ENCODE measurements at places on chromosomes 5 and 9. TPM values are rescaled to one million over a fixed set of nuclear protein-coding genes. Genes with fewer than 3 reads are reported as not detected.

- H3K27ac ChIP-seq = no peak overlapping the region
- H3K4me3 ChIP-seq = no peak overlapping the region
- H3K4me1 ChIP-seq = no peaks in the 10 kb centered on the region
These were observed 322.0 kb downstream of the NTRK2 start for GRCh38 chr9:84991514-84991870.

DNA sequence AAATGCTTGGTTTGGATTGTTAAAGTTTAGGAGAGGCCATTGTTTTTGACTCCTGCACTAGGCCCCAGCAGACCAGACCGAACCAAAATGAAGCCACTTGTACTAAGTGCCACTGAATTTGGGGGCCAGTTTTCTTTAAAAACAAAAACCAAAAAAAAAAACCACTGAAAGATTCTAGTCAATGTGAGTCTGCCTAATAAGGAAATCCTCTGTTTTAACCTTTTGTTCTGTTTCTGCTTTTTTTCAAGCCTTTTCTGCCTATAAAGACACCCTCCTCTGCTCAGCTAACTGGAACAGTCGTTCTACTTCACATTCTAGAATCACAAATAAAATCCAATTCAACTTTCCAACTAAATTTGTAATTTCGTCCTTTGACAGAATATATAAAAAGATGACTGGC, 64.9 kb downstream of the SERINC5 start:
- H3K4me3 ChIP-seq = peak overlapping the region; percentile 68
- no peaks in the 10 kb centered on the region for H3K36me3 ChIP-seq
- H3K4me1 ChIP-seq = peaks cover 78% of the 10 kb centered on the region
- DNase-seq = peak; percentile 61
- peak overlapping the region; percentile 69 for H3K27ac ChIP-seq

GRCh38 chr5:158261674-158262367, 402.9 kb upstream of the CLINT1 start:
- H3K36me3 ChIP-seq = no peaks in the 10 kb centered on the region
- DNase-seq = no peak
- no peaks in the 10 kb centered on the region for H3K27me3 ChIP-seq
- no peak overlapping the region for H3K4me3 ChIP-seq
- H3K4me1 ChIP-seq = no peaks in the 10 kb centered on the region

- no peaks in the 10 kb centered on the region for H3K36me3 ChIP-seq
- H3K4me1 ChIP-seq = no peaks in the 10 kb centered on the region
- no peak for DNase-seq
- H3K27me3 ChIP-seq = peaks cover 4% of the 10 kb centered on the region
These were observed 152.0 kb downstream of the TRPM6 start for GRCh38 chr9:74735761-74736160.

- H3K4me1 ChIP-seq = peaks cover 20% of the 10 kb centered on the region
- H3K4me3 ChIP-seq = no peak overlapping the region
- H3K27ac ChIP-seq = no peak overlapping the region
- DNase-seq = no peak
- no peaks in the 10 kb centered on the region for H3K36me3 ChIP-seq
- no peaks in the 10 kb centered on the region for H3K27me3 ChIP-seq
These were observed 8.9 kb upstream of the DPP7 start for GRCh38 chr9:137123468-137123837.

- H3K4me3 ChIP-seq = no peak overlapping the region
- no peaks in the 10 kb centered on the region for H3K36me3 ChIP-seq
- DNase-seq = no peak
- no peaks in the 10 kb centered on the region for H3K27me3 ChIP-seq
- no peak overlapping the region for H3K27ac ChIP-seq
- H3K4me1 ChIP-seq = no peaks in the 10 kb centered on the region
These were observed 247.3 kb downstream of the PSAT1 start for GRCh38 chr9:78544230-78544629.

- DNase-seq = no peak
- H3K27me3 ChIP-seq = peaks cover 3% of the 10 kb centered on the region
- no peaks in the 10 kb centered on the region for H3K4me1 ChIP-seq
These were observed 49.5 kb downstream of the GALNT12 start for GRCh38 chr9:98856982-98857381.

- no peaks in the 10 kb centered on the region for H3K27me3 ChIP-seq
- no peak for DNase-seq
- no peak overlapping the region for H3K4me3 ChIP-seq
- H3K36me3 ChIP-seq = no peaks in the 10 kb centered on the region
These were observed 462.8 kb downstream of the ISL1 start for GRCh38 chr5:51846015-51846414.

DNA sequence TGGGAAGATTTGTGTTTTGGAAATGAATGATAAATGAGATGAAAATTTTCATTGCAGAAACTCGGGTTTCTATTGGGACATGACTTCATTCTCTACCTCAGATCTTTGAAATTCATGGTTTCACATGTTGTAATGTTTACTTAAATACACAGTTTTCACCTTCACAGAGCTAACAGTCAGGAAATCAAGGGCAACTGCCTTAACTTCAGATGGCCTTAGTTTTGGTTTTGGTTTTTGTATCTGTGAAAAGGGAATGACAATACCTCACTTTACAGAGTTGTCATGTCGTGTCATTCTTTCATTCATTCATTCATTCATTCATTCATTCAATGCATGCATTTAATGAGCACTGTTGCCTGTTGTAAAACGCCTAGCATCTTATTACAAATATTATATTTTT, 41.9 kb downstream of the NIM1K start:
- H3K4me1 ChIP-seq = no peaks in the 10 kb centered on the region
- H3K27me3 ChIP-seq = no peaks in the 10 kb centered on the region
- no peaks in the 10 kb centered on the region for H3K36me3 ChIP-seq
- no peak overlapping the region for H3K4me3 ChIP-seq
- no peak overlapping the region for H3K27ac ChIP-seq

GRCh38 chr5:61252643-61252925, 79.5 kb upstream of the ZSWIM6 start:
- no peak overlapping the region for H3K27ac ChIP-seq
- no peak for DNase-seq
- no peaks in the 10 kb centered on the region for H3K36me3 ChIP-seq
- no peaks in the 10 kb centered on the region for H3K27me3 ChIP-seq
- no peak overlapping the region for H3K4me3 ChIP-seq

The ACSL6 gene
- total RNA-seq = 5.5 TPM

The TRPM6 gene
- 0.17 TPM for total RNA-seq

The NLN gene
- 1.4 TPM for total RNA-seq

DNA sequence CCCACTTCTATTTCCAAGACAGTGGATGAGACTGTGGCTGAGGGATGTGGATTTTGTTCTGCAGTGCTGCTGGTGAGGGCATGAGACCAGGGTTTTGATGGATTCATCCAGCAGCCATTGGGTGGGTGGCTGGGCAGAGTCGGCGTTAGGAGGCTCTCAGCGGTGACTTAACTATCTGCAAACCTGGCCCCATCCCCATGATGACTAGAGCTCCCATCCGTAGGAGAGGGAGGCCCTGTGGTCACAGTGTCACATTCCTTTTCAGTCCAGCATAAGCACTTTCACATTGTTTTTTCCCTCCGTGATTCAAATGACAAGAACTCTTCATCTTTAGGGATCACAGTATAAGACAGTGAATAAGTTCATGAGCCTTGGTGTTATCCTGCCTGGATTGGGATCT, 60.4 kb upstream of the SPRY4 start:
- H3K4me3 ChIP-seq = no peak overlapping the region
- no peaks in the 10 kb centered on the region for H3K4me1 ChIP-seq
- H3K36me3 ChIP-seq = no peaks in the 10 kb centered on the region

DNA sequence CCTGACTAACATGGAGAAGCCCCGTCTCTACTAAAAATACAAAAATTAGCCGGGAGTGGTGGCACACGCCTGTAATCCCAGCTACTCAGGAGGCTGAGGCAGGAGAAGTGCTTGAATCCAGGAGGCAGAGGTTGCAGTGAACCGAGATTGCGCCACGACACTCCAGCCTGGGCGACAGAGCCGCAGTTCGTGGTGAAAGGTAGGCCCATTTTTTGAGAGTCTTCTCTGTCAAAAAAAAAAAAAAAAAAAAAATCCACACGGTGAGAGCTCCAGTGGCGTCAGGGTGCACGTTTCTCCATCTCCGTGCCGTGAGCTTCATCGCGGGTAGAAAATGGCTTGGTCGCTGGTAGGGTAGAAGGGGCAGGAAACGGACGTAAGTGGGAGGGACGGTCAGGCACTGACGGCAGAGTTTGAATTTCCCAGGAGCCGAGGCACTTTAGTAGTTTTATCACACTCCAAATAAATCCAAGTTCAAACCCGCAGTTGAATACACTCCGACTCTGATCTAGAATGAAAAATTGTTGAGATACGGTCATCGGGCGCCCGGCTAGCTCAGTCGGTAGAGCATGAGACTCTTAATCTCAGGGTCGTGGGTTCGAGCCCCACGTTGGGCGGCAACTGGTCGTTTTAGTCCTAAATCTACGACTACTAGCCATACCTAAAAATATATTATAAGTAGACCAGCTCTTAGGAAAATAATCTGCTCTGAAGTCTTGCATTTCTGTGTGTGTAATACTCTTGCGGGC, 2.4 kb upstream of the TRIM7 start:
- peak; percentile 72 for DNase-seq
- peaks cover 8% of the 10 kb centered on the region for H3K27me3 ChIP-seq
- peak overlapping the region; percentile 76 for H3K4me3 ChIP-seq

DNA sequence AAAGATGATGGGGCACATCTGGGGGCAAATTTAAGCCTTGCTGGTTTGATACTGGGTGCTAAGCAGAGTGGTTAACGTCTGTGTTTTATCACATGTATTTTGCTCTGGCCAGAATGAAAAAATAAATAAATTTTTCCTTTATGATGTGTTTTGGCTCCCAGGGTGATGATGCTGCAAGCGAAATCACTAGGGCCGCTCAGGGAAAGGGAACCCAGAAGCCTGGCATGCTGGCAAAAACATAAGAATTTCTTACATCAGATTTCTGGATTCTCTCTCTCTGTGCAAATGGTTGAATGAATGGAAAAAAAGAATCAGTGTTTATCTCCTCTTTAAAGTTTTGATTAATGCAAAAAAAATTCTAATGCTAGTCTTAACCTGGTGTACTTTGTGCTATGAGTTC, 1975.2 kb upstream of the C9orf72 start:
- DNase-seq = no peak
- no peak overlapping the region for H3K27ac ChIP-seq
- H3K36me3 ChIP-seq = no peaks in the 10 kb centered on the region
- H3K4me1 ChIP-seq = no peaks in the 10 kb centered on the region
- no peak overlapping the region for H3K4me3 ChIP-seq

DNA sequence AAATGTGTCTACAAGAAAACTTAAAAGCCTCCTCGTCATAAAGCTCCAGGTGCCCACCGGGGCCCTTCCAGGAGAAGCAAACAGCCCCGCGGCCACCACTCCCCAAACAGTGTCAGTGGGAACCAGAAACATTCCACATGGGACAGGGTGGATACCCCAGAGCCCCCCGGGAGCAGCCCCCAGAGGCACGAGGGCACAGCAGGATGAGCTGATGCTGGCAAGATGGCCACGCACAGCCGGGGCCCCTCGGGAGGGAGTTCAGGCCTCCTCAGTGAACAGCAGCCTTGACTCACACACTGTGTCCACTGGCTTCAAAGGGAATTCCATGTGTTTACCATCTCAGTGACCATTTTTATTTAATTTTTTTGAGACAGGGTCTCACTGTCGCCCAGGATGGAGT, 10.5 kb downstream of the EXD3 start:
- H3K27ac ChIP-seq = no peak overlapping the region
- H3K4me3 ChIP-seq = no peak overlapping the region
- H3K36me3 ChIP-seq = no peaks in the 10 kb centered on the region

GRCh38 chr5:61301341-61302199, 30.5 kb upstream of the ZSWIM6 start:
- no peak overlapping the region for H3K27ac ChIP-seq
- H3K4me3 ChIP-seq = no peak overlapping the region
- H3K27me3 ChIP-seq = no peaks in the 10 kb centered on the region
- no peaks in the 10 kb centered on the region for H3K4me1 ChIP-seq
- no peaks in the 10 kb centered on the region for H3K36me3 ChIP-seq
- DNase-seq = no peak

GRCh38 chr9:74557571-74557970, 60.4 kb downstream of the RORB start:
- no peak for DNase-seq
- no peaks in the 10 kb centered on the region for H3K27me3 ChIP-seq
- H3K4me1 ChIP-seq = no peaks in the 10 kb centered on the region
- no peak overlapping the region for H3K27ac ChIP-seq
- no peak overlapping the region for H3K4me3 ChIP-seq
- H3K36me3 ChIP-seq = no peaks in the 10 kb centered on the region

GRCh38 chr9:98099898-98100297, 19.1 kb downstream of the TRIM14 start:
- peaks cover 30% of the 10 kb centered on the region for H3K36me3 ChIP-seq
- DNase-seq = no peak
- H3K4me3 ChIP-seq = peak overlapping the region; percentile 66
- H3K4me1 ChIP-seq = peaks cover 99% of the 10 kb centered on the region
- peak overlapping the region; percentile 87 for H3K27ac ChIP-seq

- no peaks in the 10 kb centered on the region for H3K36me3 ChIP-seq
- no peak overlapping the region for H3K4me3 ChIP-seq
- peaks cover 13% of the 10 kb centered on the region for H3K27me3 ChIP-seq
- no peak overlapping the region for H3K27ac ChIP-seq
These were observed 38.4 kb downstream of the ZFAND5 start for GRCh38 chr9:72326641-72327040.

The CREB3 gene
- 14.6 TPM for total RNA-seq

Data from CD4-positive, CD25-positive, alpha-beta regulatory T cell (primary cell).